ENCODE measurements at places on chromosomes 6 and 20.

GRCh38 chr6:24476631-24477030 is 12.7 kb downstream of the GPLD1 start:
- no peak for DNase-seq

DNA sequence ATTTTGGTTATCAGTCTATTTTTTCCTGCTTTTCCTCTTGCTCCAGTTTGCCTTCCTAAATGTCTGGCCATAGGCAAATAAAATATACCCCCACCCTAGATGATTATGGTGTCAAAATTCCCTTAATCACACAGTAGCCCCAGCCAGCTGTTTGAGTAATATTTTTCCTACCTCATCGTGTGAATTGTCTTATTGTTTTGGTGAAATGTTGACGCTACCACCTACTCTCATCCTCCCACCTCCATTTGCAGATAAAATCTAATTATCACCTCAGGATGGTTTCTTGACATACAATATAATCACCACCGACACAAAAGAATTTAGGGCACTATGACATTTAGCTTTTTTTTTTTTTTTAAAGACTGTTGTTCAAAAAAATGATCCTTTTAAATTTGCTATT is 44.1 kb upstream of the FUCA2 start:
- no peak for DNase-seq

GRCh38 chr6:107124934-107125348 is 9.6 kb upstream of the BEND3 start:
- no peak for DNase-seq

- DNase-seq = no peak
These were observed 11.8 kb downstream of the CFAP61 start for GRCh38 chr20:20063941-20064702.

- no peak for DNase-seq
These were observed 3.0 kb downstream of the TCEA2 start for GRCh38 chr20:64065974-64066343.

- DNase-seq = no peak
These were observed 447.3 kb downstream of the MAFB start for GRCh38 chr20:40241596-40242343.

DNA sequence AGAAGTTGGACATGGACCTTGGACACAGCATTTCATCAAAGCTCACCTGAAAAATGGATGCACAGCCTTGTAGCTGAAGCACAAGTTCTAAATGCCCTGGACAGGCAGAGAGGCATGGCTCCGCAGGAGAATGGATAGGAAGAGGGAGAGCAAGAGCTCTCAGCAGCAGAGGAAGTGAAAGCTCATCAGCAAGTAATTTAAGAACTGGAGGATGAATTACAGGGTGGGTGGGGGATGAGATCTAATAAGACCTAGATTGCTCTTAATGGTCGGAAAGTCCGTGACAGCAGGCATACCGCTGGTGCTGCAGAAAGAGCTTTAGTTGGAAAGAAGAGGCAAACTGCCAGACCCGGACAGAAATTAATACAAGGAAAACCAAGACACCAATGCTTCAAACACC is 37.3 kb upstream of the SAYSD1 start:
- no peak for DNase-seq

- no peak for DNase-seq
These were observed 47.5 kb downstream of the TRAM2 start for GRCh38 chr6:52529311-52529710.

DNA sequence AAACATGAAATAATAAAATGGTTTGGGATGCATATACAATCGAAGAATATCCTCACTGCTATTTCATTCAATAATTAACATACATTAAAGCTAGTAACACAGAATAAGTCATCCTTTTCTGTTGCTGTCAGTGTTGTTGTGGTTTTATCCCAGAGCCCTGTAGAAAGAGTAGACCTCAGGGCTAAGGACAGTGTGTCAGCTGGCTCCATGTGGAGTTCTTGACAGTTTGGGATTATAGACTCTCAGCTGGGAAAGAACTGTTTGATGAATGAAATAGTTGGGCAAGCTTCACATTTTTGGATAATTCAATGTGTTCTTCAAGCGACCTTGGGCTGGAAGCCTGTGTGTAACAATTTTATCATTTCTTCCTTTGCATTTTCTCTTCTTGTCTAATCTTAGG is 10.1 kb downstream of the UTRN start:
- no peak for DNase-seq

- DNase-seq = no peak
These were observed 92.1 kb upstream of the TAB2 start for GRCh38 chr6:149225370-149225769.

DNA sequence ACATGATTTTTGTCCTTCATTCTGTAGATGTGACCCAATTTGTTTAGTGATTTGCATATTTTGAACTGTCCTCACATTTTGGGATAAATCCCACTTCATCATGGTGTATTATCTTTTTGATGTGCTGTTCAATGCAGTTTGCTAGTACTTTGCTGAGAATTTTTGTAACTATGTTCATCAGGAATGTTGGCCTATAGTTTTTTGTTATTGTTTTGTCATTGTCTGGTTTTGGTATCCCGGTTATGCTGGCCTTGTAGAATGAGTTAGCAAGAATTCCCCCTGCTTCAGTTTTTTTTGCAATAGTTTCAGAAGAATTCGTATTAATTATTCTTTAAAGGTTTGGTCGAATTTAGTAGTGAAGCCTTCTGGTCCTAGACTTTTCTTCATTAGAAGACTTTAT is 11.9 kb downstream of the KIF25 start:
- no peak for DNase-seq
